ENCODE measurements at places on chromosomes 1 and 21.

DNA sequence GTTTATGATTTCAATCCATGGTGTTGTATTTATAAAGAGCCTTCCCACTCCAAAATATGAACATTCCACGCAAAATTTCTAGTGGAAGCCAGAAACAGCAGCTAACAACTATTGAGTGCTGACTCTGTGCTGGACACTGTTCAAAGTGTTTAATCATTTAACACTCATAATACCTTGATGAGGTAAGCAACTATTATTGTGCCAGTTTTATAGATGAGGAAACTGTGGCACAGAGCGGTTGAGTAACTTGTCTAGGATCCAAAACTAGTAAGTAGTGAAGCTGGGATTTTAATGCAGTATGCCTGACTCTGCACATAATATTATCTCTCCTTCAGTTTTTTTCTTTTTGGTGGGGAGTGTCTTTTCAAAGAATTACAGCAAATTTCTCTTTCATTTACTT, 228.3 kb downstream of the SLC35F3 start:
- no peaks in the 10 kb centered on the region for H3K4me1 ChIP-seq
- DNase-seq: no peak
- H3K27ac ChIP-seq: no peak overlapping the region
- H3K36me3 ChIP-seq: no peaks in the 10 kb centered on the region

GRCh38 chr21:39675590-39675989, 62.9 kb downstream of the B3GALT5 start:
- peaks cover 7% of the 10 kb centered on the region for H3K27me3 ChIP-seq
- H3K4me1 ChIP-seq: no peaks in the 10 kb centered on the region
- no peak overlapping the region for H3K27ac ChIP-seq
- H3K4me3 ChIP-seq: no peak overlapping the region
- no peak for DNase-seq

DNA sequence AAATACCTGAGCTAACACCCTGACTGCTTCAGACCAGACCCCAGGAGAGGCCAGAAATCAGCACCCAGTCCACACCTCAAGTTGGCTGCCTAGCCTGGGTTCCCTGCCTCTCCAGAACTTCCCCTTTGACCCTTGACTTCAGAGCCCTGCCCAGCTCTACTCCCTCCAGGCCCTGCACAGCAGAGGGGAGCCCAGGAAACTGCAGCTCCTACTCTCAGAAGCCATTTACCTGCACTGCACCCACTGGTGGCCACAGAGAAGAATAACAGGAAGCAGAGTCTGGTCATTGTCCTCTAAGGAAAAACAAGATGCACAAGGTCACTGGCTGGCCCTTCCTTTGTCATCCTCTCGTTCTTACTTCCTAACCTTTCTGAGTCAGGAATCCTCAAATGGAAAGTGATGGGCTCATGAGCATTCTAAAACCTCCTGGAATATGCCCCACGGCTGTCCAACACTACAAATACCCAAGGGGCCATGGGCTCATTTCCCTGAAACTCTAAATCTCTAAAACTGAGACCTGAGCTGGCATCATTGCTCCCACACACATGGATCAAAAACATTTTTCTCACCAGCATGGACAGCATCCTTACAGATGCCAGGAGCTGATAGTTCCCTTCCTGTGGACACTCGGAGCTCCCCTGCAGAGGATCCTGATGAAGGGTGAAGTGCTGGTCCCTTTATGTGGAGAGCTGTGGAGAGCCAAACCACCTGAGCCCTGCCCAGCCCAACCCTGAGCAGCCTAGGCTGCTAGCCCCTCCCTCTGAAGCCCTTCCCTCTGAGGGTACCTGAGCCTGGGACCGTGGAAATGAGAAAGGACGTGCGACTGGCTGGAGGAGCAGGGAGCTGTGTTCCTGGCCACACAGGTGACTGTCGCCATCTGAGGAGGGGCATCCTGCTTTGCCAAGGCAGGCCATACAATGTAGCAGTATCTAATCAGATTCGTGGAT, at the start of gene ITLN2:
TSS of gene ITLN2 (minus strand) at position 652 of the 947 bp plus-strand sequence. CDS start at position 584, 68 bp downstream.
- peaks cover 5% of the 10 kb centered on the region for H3K27me3 ChIP-seq
- no peak within 1 kb of the TSS for H3K4me3 ChIP-seq
- no peak within 1 kb of the TSS for H3K27ac ChIP-seq
- H3K36me3 ChIP-seq: no peaks in the 10 kb centered on the region

DNA sequence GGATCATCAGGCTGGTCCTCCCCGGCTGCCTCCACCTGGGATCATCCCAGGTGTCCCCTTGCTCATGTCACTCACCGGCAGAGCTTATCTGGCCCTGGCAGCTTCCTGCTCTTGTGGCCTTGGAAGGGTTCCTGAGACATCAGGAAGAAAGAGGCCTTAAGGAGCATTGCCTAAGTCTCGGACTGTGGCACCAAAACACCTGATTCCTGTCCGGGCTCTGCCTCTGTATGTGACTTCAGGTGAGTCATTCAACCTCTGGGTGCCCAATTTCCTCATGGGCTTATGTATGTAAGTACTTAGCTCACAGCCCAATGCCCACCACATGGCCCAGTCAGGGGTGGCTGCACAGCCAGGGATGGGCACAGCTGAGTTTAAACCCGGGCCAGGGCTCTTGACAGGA, 255.9 kb upstream of the VAMP3 start:
- no peak overlapping the region for H3K27ac ChIP-seq
- H3K4me1 ChIP-seq: no peaks in the 10 kb centered on the region
- H3K4me3 ChIP-seq: no peak overlapping the region
- H3K27me3 ChIP-seq: peaks cover 49% of the 10 kb centered on the region
- no peaks in the 10 kb centered on the region for H3K36me3 ChIP-seq
- DNase-seq: no peak

- no peak overlapping the region for H3K27ac ChIP-seq
- peaks cover 50% of the 10 kb centered on the region for H3K4me1 ChIP-seq
- DNase-seq: no peak
- H3K27me3 ChIP-seq: no peaks in the 10 kb centered on the region
- peak overlapping the region; percentile 3 for H3K4me3 ChIP-seq
Observed at GRCh38 chr1:150372580-150372979, 8.6 kb downstream of the RPRD2 start.

GRCh38 chr21:43575473-43575844, 83.8 kb downstream of the HSF2BP start:
- no peak overlapping the region for H3K4me3 ChIP-seq
- no peak overlapping the region for H3K27ac ChIP-seq
- H3K27me3 ChIP-seq: peaks cover 67% of the 10 kb centered on the region
- peaks cover 10% of the 10 kb centered on the region for H3K36me3 ChIP-seq

DNA sequence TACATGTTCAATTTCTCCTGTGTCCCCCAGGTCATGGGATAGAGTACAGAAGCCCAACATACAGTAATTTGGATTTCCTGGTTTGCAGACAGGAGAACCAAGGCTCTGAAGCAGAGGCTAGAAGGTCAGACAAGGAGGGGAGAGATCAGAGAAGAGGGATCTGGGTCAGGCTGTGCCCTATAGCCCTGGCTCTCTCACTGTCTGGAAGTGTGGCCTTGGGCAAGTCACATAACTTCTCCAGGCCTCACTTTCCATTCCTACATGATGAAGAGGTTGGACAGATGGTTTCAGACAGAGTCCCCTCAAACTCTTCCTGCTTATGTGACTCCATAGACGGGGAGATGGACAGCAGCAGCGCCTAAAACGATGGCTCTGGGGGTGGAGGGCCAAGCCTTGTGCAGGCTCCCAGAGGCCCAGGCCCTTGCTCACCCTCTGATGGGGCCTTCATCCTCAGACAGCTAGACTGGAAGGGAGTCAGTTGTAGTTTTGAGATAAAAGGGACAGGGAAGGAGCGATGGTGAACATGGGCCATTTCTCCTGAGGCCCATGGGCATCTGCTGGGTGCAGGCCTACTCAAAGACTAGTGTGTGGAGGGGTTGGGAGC, 2.9 kb downstream of the TRIM62 start:
- H3K27ac ChIP-seq: peak overlapping the region; percentile 37
- peaks cover 37% of the 10 kb centered on the region for H3K4me1 ChIP-seq
- H3K36me3 ChIP-seq: peaks cover 3% of the 10 kb centered on the region
- DNase-seq: no peak

GRCh38 chr1:11558871-11559590, 80.1 kb downstream of the DISP3 start:
- H3K27me3 ChIP-seq: peaks cover 83% of the 10 kb centered on the region

GRCh38 chr1:97506368-97506767, 414.5 kb downstream of the DPYD start:
- H3K4me1 ChIP-seq: no peaks in the 10 kb centered on the region
- H3K4me3 ChIP-seq: no peak overlapping the region
- DNase-seq: no peak
- no peaks in the 10 kb centered on the region for H3K27me3 ChIP-seq

DNA sequence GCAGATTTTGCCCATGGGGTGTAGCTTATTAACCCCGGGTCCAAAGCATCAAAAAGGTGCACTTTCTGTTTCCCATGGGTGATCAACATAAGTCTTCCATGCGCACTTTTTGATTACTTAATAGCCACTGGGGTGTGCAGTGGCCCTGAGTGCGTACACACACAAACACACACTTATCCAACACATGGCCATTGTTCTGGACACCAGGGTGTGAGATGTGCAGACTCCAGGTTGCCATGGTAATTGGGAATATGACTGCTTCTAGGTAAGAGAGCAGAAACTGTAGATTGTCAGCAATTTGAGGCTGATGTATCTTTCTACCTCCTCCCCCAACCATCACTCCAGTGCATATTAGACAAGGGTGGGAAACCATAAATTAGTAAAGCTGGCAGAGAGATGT, 68.8 kb downstream of the MAB21L3 start:
- no peak overlapping the region for H3K4me3 ChIP-seq
- no peak overlapping the region for H3K27ac ChIP-seq
- no peak for DNase-seq
- peaks cover 43% of the 10 kb centered on the region for H3K27me3 ChIP-seq
- peaks cover 2% of the 10 kb centered on the region for H3K4me1 ChIP-seq
